ENCODE measurements at places on chromosomes 12 and 14. TPM values are rescaled to one million over a fixed set of nuclear protein-coding genes. Genes with fewer than 3 reads are reported as not detected.
A peak's percentile ranks its signal among the peaks of the same experiment; 100 is the strongest.

DNA sequence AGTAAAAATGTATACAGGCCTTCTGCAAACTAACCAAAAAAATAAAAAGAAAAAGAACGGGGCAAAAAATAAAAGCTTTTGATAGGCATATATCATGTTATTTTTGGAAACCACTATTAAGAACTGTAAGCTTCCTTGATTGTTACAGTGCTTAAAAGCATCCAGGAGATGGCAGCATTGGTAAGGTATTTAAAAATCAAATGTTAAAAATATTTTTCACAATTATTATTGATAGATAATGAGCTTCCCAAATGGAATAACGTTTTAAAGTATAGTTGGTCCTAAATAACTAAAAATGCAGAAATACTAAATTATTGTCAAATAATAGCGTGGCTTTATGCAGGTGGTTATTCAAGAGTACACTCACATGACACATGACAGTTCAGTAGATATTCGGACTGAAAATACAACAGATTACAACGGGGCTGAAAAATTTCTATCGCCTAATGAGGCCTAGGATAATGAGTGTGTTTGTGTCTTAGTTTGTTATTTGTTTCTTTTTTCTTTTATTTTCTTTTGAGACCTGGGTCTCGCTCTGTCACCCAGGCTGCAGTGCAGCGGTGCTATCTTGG, 127.2 kb upstream of the ATF7IP start:
- H3K4me1 ChIP-seq, result no peaks in the 10 kb centered on the region
- H3K27ac ChIP-seq, result no peak overlapping the region
- no peak for DNase-seq
- H3K36me3 ChIP-seq, result no peaks in the 10 kb centered on the region
- H3K27me3 ChIP-seq, result no peaks in the 10 kb centered on the region
- no peak overlapping the region for H3K4me3 ChIP-seq

GRCh38 chr12:119713551-119714031, 45.7 kb downstream of the PRKAB1 start:
- no peak overlapping the region for H3K4me3 ChIP-seq
- peaks cover 80% of the 10 kb centered on the region for H3K36me3 ChIP-seq
- no peak for DNase-seq
- no peaks in the 10 kb centered on the region for H3K4me1 ChIP-seq
- H3K27me3 ChIP-seq, result no peaks in the 10 kb centered on the region
- H3K27ac ChIP-seq, result no peak overlapping the region

GRCh38 chr12:46777587-46777986, 48.2 kb downstream of the SLC38A4 start:
- no peak overlapping the region for H3K4me3 ChIP-seq
- no peak for DNase-seq
- H3K4me1 ChIP-seq, result no peaks in the 10 kb centered on the region
- H3K27ac ChIP-seq, result no peak overlapping the region

GRCh38 chr12:109197327-109197726, 80.9 kb downstream of the ACACB start:
- no peaks in the 10 kb centered on the region for H3K4me1 ChIP-seq
- no peak overlapping the region for H3K4me3 ChIP-seq
- no peak overlapping the region for H3K27ac ChIP-seq
- H3K27me3 ChIP-seq, result peaks cover 3% of the 10 kb centered on the region

DNA sequence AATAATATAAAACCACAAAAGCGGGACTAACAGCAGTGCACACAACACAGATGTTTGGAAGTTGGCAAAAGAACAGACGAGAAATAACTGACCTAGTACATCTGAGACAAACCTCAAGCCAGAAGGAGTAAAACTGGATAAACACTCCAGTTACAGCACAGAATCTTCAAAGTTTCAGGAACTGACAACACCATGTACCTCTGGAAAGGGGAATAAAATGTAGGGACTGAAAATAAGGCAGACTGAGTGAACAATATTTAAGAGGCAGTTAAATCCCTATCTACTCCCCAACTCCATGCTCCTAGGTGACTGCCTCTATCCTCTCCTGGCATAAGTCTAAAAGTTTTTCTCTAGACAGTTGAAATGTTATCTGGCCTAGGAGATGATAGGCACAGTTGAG, 57.9 kb downstream of the ZFYVE21 start:
- no peak overlapping the region for H3K4me3 ChIP-seq
- H3K27ac ChIP-seq, result no peak overlapping the region
- no peaks in the 10 kb centered on the region for H3K4me1 ChIP-seq
- H3K27me3 ChIP-seq, result no peaks in the 10 kb centered on the region
- DNase-seq, result no peak

GRCh38 chr14:101815994-101816393, 54.5 kb downstream of the PPP2R5C start:
- H3K27ac ChIP-seq, result no peak overlapping the region
- no peaks in the 10 kb centered on the region for H3K4me1 ChIP-seq
- DNase-seq, result no peak
- no peaks in the 10 kb centered on the region for H3K27me3 ChIP-seq
- peaks cover 46% of the 10 kb centered on the region for H3K36me3 ChIP-seq

DNA sequence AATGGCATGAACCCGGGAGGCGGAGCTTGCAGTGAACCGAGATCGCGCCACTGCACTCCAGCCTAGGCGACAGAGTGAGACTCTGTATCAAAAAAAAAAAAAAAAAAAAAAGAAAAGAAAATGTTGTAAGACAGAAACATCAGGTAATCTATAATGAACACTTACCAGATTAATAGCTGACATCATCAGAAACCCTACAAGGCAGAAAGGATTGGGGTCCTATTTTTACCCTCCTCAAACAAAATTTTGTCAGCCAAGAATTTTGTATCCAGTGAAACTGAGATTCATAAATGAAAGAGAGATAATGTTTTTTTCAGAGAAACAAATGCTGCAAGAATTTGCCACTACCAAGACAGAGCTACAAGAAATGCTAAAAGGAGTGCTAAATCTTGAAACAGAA, 14.1 kb downstream of the CLEC1A start:
- H3K4me1 ChIP-seq, result no peaks in the 10 kb centered on the region
- no peak overlapping the region for H3K27ac ChIP-seq
- H3K27me3 ChIP-seq, result no peaks in the 10 kb centered on the region

DNA sequence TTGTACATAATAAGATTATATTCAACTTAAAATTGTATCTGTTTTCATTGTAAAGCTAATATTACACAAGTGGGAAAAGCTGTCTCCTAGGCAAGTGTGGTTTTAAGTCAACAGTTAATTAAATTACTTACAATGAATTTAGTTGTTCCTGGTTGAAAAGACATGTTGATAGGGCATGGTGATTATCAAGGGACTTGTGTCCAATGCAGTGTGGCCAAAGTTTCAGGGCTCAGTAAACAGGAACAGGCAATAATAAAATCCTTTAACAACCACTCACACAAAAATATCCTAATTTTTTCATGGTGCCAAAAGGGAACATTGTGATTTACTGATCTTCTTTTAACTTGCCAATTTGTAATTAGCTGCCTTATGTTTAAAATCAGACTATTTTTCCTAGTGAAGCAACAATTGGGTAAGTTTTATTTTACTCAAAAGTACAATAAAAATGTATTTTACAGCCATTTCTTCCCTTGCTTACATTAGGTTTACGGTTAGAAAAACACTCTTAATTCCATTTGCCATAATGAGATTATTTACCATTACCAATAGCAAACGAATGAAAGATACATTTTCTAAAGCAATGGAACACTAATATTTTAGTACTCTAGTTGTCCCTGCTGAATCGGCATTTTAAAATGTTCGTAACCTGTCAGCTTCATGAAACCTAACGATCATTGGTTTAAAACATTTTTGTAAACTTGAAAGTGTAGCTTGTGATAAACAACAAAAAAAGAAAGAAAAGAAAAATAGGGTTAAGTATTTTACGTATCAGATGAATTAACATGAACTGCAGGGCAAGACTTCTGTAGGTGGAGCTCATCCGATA, 1.8 kb upstream of the WNK1 start:
- H3K4me3 ChIP-seq, result peak overlapping the region; percentile 75
- DNase-seq, result no peak
- peaks cover 11% of the 10 kb centered on the region for H3K4me1 ChIP-seq
- no peaks in the 10 kb centered on the region for H3K27me3 ChIP-seq

DNA sequence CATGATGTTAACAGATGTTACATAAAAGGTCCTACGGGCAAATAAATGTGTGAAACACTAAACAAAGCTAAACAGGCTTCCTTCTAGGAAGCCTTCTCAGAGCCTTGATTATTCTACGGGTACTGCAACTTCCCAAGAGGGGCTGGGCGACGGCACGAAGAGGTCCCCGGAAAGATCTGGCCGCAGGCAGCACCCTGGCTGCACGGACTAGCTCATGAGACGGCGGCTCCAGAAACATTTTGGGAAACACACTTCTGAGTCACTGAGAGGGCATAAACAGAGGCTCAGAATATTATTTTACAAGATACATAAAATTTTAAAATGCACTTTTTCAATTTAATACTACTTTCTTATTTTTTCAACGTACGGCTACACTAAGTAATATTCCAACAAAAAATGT, 19.4 kb downstream of the STX2 start:
- DNase-seq, result no peak
- H3K36me3 ChIP-seq, result peaks cover 39% of the 10 kb centered on the region
- H3K27me3 ChIP-seq, result no peaks in the 10 kb centered on the region
- no peak overlapping the region for H3K4me3 ChIP-seq
- no peak overlapping the region for H3K27ac ChIP-seq

- no peak overlapping the region for H3K4me3 ChIP-seq
- no peak overlapping the region for H3K27ac ChIP-seq
- H3K4me1 ChIP-seq, result no peaks in the 10 kb centered on the region
- no peaks in the 10 kb centered on the region for H3K36me3 ChIP-seq
Measured at GRCh38 chr14:41758011-41758665, 151.5 kb downstream of the LRFN5 start.

GRCh38 chr14:65832431-65833266, 420.1 kb downstream of the FUT8 start:
- peak; percentile 77 for DNase-seq
- no peak overlapping the region for H3K27ac ChIP-seq
- peaks cover 11% of the 10 kb centered on the region for H3K4me1 ChIP-seq
- no peaks in the 10 kb centered on the region for H3K36me3 ChIP-seq
- peaks cover 3% of the 10 kb centered on the region for H3K27me3 ChIP-seq
- H3K4me3 ChIP-seq, result no peak overlapping the region

DNA sequence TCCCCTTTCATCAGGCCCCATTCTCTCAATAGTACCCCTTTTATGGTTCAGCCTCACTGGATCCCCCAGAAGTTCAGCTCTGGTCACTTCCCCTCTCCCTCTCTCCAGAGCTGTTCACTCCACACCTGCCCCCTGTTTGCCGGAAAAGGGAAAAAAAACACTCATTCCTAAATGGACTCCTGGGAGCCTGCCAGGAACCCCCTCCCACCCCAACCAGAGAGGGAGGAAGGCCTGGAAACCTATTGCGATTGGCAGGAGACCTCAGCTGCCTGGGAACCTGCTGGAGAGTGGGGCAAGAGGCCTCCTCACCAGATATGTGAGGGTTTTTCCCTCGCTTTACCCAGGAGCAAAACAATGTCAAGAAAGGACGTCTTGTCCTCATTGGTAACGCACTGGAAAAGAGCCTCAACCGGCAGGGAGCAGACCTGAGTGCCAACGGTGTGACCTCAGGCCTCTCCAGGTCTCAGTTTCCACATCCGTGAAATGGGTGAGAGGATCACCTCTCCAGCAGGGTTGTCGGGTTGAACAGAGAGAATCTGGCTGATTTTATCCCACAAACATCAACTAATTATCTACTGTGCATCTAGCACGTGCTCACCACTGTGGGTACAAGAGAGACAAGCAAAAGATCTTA, 4.6 kb downstream of the DTX1 start:
- H3K36me3 ChIP-seq, result no peaks in the 10 kb centered on the region
- no peak overlapping the region for H3K4me3 ChIP-seq
- H3K27me3 ChIP-seq, result peaks cover 39% of the 10 kb centered on the region
- DNase-seq, result no peak

DNA sequence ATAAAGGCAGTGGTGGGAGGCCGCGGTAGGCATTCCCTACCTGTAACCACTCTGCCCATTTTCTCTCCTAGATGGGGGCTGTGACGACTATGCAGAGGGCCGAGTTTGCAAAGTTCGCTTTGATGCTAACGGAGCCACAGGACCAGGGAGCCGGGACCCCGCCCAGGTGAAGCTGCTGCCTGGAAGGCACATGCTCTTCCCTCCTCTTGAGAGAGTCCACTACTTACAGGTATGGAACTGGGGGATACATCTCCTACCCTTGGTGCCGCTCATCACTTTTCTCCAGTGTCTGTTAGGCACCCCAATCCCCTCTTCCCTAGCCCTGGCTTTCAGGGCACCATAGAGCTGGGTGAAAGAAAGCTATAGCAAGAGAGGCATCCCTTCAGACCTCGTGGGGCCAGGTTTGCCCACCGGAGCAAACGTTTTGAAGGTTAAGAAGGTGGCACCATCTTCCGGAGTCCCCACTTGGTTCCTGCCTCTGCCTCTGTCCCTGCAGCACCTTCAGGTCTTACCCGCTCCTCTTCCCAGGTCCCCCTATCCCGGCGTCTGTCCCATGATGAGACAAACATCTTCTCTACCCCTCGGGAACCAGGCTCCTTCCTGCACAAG, 2.0 kb upstream of the P3H3 start:
- peaks cover 6% of the 10 kb centered on the region for H3K36me3 ChIP-seq
- no peak overlapping the region for H3K27ac ChIP-seq
- H3K4me3 ChIP-seq, result no peak overlapping the region
- peak; percentile 52 for DNase-seq

DNA sequence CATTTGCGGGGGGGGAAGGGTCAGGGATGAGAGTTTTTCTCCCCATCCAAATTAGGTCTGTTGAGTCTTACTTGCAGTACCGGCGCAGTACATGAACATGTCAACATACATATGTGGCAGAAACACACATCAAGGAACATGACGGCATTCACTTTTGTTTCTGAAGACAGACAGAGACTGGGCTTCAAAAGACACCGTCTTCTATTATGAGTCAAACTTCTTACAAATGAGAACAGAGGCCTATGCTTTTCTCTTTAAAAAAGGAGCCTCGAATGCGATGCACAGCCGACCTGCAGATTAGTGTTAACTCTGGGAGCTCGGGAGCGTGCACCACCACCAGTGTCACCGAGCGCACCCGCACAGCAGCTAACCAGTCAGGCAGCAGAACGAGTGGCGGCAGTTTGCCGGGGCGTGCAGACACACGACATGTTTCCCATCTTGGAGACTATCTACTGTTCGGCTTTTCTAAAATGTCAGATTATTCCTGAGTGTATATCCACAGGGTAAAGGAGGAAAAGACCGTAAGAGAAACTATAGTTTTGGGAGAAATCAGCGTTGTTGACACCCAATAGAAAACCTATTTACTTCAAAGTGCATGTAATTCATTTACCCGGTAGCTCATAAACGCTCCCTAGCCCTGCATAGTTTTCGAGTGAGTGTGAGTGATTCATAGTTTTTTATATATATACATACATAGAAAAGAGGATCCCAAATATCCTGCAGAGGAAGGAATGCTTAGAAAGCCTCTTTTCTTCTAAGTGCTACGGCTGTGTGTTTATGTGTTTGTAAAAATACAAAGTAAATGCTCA, 33.0 kb downstream of the UBR7 start:
- H3K4me3 ChIP-seq, result no peak overlapping the region
- no peaks in the 10 kb centered on the region for H3K27me3 ChIP-seq
- DNase-seq, result no peak
- no peaks in the 10 kb centered on the region for H3K4me1 ChIP-seq

RNASE2 gene
- not detected for total RNA-seq

FAM222A gene
- total RNA-seq, result 21.6 TPM

WNT5B gene
- total RNA-seq, result 0.57 TPM

RPGRIP1 gene
- total RNA-seq, result 0.29 TPM

HOXC13 gene
- total RNA-seq, result not detected

ANAPC5 gene
- 87.7 TPM for total RNA-seq

SLC2A14 gene
- 33.5 TPM for total RNA-seq

TSPAN9 gene
- 73.5 TPM for total RNA-seq

Data from endodermal cell (in vitro differentiated cells).